Esophagus mucosa (tissue), 1 donor: ENCODE measurements at places on chromosomes 3 and 15.

DNA sequence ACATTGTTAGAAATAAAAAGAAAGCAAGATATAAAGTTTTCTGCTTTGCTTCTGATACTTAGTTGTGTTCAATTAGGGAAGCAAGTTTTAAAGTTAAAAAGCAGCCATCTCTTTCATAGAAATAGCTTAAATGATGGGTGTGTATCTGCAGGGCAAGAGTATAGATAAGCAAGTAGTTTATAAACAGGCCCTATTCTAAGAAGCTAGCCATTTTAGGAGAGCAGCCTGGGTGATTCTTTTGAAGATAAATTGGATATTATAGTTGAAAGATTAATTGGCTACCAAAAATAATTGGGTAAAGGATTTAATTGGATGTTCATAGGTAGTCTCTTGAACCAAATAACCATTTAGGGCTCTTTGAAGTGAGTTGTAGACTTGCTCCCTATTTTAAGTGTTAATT lies 5.6 kb downstream of the EIF3J start:
- ATAC-seq: no peak

- ATAC-seq: no peak
These were observed 43.0 kb downstream of the CD200R1 start for GRCh38 chr3:112931736-112932521.

GRCh38 chr3:107404727-107405469 lies 27.7 kb downstream of the CCDC54 start:
- no peak for ATAC-seq

DNA sequence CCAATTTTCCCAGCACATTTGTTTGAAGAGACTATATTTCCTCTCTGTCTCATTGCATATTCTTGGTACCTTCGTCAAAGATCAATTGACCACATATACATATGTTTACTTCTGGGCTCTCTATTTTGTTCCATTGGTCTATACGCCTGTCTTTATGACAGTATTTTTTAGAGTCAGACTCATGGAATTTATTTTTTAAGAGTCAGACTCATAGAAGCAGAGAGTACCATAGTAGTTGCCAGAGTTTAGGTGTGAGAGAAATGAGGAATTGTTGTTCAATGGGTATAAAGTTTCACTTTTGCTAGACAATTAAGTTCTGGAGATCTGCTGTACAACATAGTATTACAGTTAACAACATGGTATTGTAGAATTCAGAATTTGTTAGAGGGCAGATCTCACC lies 27.1 kb downstream of the PLA2G4F start:
- no peak for ATAC-seq

DNA sequence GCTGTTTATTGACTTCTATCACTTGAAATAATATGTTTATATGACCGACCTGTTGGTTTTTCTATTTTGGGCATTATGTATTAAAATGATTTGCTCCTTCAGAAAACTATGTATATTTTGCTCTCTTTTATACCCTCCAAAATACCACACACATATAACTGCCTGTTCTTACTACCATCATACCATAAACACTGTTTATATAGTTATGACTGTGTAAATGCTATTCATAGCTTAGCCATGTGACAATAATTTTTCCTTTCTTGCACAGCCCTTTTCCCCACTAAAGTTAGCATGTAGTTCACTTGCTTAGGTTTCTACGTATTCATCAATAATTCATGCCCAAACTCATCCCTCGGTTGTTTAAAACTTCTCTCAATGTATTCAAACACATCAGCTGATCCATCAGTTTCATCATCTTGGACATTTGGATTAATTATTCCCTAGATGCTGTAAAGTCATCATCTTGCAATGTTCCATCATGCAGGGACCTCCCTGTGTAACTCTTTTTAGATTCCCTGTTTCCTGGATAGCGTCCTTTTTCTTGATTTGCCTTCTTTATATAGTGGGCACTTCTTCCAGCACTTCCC lies 8.2 kb upstream of the RYK start:
- ATAC-seq: no peak

- no peak for ATAC-seq
These were observed 9.2 kb upstream of the SPRED1 start for GRCh38 chr15:38243278-38244055.

- peak; percentile 62 for ATAC-seq
These were observed 224.3 kb downstream of the CDIN1 start for GRCh38 chr15:36803773-36804172.

GRCh38 chr3:70861234-70861633 lies 548.8 kb upstream of the MDFIC2 start:
- no peak for ATAC-seq

DNA sequence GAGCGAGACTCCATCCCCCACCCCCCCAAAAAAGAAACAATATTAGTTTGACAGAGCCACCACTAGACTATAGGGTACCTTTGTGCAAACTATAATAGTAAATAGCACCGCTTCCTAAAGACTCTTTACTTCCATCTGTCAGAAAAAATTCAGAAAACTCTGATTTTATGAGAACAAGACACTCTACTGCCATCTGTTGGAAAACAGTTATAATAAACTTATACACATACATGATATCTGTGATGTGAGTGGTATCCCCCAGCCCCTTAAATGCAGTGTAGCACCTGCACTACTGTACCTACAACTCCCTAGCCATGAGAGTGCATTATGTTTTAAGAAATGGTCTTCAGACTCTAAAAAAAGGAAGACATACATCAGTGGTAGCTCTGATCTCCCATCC lies 47.1 kb upstream of the CTDSPL start:
- ATAC-seq: no peak

DNA sequence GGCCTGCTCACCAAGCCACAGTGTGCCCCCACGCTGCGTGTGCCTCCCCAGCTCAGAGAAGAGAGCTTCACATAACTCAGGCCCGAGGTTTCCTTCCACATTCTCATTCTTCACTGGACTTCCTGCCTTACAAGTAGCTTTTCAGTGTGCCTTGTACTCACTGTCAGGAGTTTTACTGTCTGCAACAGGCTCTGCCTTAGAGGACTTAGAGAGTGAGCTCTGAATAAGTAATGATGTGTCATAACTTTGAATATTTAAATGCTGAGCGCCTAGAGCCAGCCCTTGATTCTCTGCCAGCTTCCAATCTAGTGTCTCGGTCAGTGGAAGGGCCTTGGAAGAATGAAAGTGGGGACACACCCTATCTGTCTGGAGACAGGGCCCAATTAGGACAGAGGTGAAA lies 41.8 kb downstream of the ITGB5 start:
- ATAC-seq: peak; percentile 92

DNA sequence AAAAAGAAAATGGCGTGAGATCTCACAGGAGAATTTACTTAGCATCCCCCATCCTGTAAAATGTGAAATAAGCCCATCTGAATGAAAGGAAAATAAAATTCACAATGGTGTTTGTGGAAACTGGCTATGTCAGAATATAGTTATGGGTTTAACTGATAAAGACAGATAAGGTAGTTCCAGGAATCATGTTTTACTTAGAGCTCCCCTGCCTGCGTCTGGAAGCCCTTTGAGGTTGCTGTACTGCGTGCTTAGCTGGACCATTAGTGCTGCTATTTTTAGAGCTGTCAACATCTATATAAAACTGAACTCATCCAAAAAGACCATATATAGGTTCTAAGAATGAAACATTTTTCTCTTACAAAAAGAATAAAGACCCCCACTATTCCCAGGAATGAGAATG lies 130.8 kb downstream of the LSAMP start:
- no peak for ATAC-seq

GRCh38 chr15:60751985-60752952 lies 273.3 kb upstream of the ICE2 start:
- ATAC-seq: peak; percentile 28

GRCh38 chr3:58383476-58383875 lies 50.2 kb downstream of the PDHB start:
- no peak for ATAC-seq

DNA sequence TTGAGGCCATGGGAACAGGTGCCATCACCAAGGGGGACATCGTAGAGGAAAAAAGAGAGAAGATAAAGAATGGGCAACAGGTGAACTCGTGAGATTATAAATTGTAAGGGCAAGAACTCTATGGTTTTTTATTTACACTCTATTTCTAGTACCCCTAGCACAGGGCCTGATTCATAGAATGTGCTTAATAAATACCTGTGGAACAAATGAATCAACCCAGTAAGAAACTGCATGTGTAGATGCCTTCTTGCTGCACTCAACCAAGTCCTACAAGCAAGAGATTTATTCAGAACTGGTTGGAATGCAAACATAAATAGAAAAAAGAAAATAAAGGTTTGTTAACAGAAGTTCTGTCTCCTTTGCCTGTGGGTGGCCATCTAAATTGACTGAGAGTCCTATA lies 18.7 kb upstream of the KPNA1 start:
- ATAC-seq: no peak

- ATAC-seq: no peak
These were observed 8.9 kb downstream of the ICE2 start for GRCh38 chr15:60469893-60470641.

GRCh38 chr3:43958005-43958770 lies 267.4 kb downstream of the ABHD5 start:
- no peak for ATAC-seq

DNA sequence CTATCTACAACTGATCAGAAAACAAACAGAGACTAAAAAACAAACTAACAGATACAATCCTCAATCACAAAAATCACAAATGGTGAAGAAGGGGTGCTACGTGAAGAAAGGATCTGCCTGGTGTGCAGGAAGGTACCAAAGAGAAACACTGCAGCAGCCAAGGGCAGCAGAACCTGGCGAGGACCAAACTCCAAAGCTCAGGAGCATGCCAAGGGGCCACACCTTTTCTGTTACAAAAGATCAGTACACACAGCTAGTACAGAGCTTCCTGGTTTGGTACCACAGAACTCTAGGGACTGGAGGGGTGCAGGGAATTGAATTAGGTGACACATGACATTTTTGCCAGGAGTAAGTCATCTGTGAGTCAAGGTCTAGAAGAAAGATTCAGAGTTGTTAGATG lies 107.4 kb upstream of the GRM7 start:
- no peak for ATAC-seq

GRCh38 chr15:49423901-49424550 lies 984 bp downstream of the FGF7 start:
- ATAC-seq: no peak

- ATAC-seq: no peak
These were observed 317.1 kb downstream of the ZIC4 start for GRCh38 chr3:147089286-147089685.

- no peak for ATAC-seq
These were observed 49.8 kb upstream of the CSPG5 start for GRCh38 chr3:47628426-47628825.

GRCh38 chr3:33173103-33173502 lies 45.5 kb downstream of the SUSD5 start:
- no peak for ATAC-seq

DNA sequence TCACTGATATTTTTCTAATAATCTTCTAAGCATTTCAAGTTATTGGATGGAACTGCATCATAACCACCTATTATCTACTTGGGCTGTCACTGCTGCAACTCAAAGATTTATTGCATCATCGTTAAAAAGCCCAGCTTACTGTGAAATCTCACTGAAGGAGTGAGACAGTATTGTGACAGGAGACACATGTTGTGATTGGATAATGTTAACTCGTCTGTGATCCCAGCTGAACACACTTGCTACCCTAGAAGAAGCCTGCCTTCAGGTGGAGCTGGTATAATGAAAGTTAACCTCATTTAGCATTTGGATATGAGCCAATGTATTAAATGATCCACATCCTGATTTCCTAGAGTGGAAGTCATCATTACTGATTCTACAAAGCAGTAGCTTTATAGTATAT lies 138.1 kb downstream of the MAP2K5 start:
- ATAC-seq: no peak

- no peak for ATAC-seq
These were observed 88.5 kb upstream of the MNS1 start for GRCh38 chr15:56553486-56553885.

DNA sequence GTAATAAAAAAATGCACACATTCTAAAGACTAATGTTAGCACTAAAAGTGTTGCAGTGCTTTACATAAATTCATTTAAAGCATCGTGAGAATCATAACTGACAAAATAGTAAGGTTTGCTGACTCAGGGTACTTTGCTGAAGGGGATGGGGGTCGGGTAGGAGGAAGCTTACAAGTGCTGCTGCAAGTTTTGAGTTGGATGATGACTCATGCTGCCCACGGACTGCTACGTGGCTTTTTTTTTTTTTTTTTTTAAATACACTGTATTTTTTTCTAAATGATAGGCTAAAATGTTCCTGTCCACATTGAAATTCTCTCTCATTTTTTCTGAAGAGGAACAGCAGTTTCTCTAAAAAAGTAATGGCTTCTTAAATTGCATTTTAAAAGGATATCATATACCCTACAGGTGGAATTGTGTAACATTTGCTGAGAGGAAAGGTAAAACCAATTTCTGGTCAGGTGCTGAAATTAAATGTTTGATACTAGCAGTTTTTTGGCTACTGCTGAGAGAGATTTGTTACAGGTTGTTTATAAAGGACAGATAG lies 2.2 kb downstream of the MAPK6 start:
- peak; percentile 24 for ATAC-seq

- no peak for ATAC-seq
These were observed 1.6 kb upstream of the IDH3A start for GRCh38 chr15:78147566-78147965.

DNA sequence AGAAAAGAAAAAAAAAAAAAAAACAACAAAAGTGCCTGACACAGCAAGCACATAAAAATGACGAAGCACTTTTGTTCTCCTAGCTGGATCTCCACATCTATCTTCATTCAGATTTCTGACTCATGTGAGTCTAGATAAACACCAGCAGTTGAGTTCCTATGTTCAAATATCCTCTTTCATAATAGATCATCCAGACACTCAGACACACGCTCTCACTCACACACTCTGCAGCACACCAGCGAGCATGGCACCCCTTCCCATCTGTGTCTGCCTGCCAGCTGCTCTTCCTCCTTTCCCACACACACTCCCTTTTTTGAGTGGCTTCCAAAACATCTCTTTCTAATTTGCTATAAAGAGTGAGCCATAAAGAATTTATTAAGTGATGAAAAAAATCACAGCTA lies 19.8 kb upstream of the CELF6 start:
- peak; percentile 66 for ATAC-seq

- ATAC-seq: no peak
These were observed 6.1 kb downstream of the VIPR1 start for GRCh38 chr3:42508562-42508961.

- ATAC-seq: no peak
These were observed 59.0 kb upstream of the TRPC1 start for GRCh38 chr3:142664819-142665218.

DNA sequence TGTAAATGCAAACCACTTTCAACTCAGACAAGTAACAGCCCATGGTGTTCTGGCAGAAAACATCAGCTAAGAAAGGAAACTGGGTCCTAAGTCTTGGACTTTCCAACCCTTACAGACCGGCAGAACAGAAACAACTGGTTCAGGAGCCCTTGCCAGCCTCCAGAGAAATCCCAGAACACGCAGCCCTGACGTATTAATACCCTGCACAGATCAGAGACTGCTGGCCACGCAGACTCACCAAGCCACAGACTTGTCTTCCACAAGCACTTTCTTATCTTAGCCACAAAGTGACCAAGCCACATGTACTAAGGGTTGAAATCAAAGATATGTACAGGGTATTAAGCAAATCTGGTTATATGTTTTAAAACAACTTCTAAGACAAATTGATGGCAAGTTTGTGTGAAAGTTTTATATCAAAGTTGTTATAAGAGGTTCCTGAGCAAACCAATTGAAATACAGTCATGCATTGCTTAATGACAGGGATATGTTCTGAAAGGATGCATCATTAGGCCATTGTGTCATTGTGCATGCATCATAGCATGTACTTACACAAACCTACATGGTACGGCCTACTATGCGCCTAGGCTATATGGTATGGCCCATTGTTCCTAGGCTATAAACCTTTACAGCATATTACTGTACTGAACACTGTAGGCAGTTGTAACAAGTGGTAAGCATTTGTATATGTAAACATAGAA lies 36.8 kb downstream of the BTD start:
- ATAC-seq: no peak

- ATAC-seq: no peak
These were observed 154.4 kb downstream of the DNAJB8 start for GRCh38 chr3:128312271-128312670.
